Activated T-helper 1 cell treated with Interleukin-2 at 50 U/mL for 16 hours (primary cell): ENCODE measurements at places on chromosomes 5 and 9.
A peak's percentile ranks its signal among the peaks of the same experiment; 100 is the strongest.

- DNase-seq: no peak
Observed at GRCh38 chr5:178319541-178320041, 87.0 kb upstream of the PHYKPL start.

DNA sequence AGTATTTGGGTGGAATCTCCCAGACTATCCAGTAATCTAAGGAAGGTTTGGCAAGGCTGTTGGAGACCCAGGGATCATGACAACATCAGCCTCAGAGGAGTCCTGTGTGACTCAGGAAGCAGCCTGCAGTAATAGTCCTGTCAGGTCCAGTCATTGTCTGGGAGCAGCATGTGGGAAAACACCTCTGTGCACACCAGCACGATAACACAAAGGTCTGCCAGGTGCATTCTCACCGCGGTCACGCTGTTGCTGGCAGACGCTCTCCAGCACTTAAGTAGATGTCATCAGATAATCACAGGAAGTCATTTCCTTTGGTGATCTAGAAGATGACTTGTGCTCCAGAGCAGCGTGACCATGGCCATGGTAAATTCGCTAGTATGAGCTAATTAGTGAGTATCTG lies 99.2 kb upstream of the IQGAP2 start:
- DNase-seq: peak; percentile 9

- no peak for DNase-seq
Observed at GRCh38 chr9:90808890-90809685, 7.5 kb downstream of the SYK start.

DNA sequence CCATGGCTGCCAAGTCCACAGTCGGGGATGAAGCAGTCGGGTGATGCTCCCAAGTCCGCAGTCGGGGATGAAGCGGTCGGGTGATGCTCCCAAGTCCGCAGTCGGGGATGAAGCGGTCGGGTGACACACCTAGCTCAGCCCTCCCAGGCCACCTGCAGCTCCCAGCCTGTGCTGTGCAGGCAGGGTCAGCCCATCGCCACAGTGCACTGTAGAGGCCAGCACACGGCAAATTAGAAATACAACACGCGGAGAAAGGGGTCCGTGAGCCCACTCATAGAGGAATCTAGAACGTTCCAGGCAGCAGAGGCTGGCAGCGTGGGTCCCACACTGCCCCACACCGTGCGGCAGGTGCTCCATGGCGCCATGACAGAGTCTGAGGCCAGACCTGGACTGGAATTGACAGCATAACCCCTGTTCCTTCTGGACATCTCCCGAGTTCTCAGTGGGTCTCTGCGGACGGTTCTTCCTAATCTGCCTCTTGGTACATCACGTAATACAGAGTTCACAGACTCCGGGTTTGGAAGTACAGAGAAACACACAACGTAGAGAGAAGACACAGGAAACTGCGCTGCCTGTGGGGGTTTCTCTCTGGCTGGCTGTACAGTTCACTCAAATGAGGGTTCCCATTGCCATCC lies 7.7 kb upstream of the EXOC3 start:
- no peak for DNase-seq

DNA sequence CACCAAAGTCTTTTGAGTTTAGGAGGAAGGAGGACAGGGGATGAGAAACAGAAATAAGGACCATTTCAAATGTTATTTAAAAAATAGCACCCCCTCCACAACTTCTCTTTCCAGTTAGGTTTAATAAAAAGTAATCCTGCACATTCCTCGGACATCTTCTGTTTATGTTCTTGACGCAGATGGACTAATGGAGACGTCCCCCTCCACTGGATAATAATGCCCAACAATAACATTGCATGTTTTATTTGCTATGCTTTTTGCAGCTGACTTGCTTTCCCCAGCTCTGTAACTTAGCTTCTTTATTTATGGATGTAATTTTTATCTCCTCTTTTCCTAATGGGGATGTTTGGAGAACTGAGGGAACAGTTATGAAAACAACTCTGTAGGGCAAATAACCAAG lies 89.5 kb downstream of the MAT2B start:
- no peak for DNase-seq

GRCh38 chr5:139631520-139632165 lies 16.5 kb upstream of the CXXC5 start:
- DNase-seq: no peak

DNA sequence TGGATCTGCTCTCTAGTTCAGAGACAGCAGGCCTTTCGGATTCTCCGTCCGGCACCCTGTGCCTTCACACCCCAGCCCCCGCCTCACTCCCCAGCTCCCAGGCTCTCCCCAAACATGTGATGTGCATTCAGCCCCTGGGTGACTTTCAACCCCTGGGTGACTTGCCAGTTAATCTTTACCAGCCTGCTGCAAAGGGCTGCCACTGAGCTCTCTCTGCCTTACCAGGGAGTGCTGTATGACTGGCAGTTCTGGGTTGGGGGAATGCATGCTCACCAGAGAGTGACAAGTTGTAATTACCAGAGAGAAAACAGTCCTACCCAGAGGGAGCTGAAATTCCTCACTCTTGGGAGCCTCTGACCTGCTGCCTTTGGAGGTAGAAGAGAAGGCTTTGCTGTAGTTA lies 4.9 kb upstream of the ADRA1B start:
- no peak for DNase-seq

GRCh38 chr5:97042996-97043395 lies 99.4 kb downstream of the LIX1 start:
- no peak for DNase-seq

- no peak for DNase-seq
Observed at GRCh38 chr5:155402927-155403640, 389.5 kb downstream of the KIF4B start.

- no peak for DNase-seq
Observed at GRCh38 chr9:82325907-82326306, 337.3 kb downstream of the SPATA31D1 start.
